Glomerular endothelial cell (primary cell): ENCODE measurements at places on chromosomes 6 and 20.

GRCh38 chr6:3315841-3316240 lies 57.1 kb downstream of the PSMG4 start:
- no peak for DNase-seq

DNA sequence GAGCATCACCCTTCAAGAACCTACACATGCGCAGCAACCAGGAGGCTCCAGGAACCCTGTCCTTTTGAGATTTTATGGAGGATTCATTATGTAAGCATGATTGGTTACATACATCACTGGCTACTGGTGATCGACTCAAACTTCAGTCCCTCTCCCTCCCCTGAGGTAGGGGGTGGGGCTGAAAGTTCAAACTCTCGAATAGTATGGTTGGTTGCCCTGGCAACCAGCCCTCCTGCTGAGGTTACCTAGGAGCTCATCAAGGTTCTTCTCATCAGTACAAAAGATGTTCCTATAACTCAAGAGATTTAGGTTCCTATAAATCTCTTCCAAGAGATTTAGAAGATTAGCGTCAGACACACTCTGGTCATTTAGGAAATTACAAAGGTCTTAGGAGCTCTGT lies 21.9 kb upstream of the ZSCAN9 start:
- DNase-seq = no peak

DNA sequence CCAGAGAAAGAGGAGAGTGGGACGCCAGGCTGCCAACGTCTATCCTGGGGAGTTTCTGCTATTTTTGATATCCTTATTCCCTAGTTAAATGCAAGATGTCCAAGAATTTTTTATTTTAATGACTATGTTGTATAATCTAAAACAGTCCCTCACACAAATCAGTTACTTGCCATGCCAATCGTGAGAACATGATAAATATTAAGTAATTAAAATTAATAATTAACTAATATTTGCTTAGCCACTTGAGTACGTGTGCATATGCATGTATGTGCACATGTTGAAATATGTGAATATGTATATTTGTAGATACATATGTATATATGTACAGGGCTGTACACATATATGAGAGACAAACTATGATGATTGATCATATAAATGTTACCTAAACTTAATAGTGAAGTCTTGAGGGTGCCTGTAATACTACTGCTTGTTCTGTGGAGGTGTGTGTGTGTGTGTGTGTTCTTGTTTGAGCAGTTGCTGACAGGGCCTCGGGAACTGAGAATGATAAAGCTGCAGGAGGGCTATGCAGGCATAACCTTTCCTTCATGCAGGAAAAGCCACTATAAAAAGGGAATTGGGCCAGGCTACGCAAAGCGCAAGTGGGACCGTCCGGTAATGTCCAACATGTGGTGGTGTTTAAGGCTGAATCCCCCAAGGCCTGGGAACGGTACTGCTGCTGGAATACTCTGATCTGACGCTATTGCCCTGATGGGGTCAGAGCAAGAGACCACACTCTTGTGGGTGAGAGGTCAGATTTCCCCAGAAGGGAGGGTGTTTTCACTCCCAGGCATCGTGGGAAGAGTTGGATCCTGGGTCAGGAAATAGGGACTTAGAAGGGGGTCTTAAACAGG lies 148.3 kb upstream of the TBX18 start:
- DNase-seq = no peak

DNA sequence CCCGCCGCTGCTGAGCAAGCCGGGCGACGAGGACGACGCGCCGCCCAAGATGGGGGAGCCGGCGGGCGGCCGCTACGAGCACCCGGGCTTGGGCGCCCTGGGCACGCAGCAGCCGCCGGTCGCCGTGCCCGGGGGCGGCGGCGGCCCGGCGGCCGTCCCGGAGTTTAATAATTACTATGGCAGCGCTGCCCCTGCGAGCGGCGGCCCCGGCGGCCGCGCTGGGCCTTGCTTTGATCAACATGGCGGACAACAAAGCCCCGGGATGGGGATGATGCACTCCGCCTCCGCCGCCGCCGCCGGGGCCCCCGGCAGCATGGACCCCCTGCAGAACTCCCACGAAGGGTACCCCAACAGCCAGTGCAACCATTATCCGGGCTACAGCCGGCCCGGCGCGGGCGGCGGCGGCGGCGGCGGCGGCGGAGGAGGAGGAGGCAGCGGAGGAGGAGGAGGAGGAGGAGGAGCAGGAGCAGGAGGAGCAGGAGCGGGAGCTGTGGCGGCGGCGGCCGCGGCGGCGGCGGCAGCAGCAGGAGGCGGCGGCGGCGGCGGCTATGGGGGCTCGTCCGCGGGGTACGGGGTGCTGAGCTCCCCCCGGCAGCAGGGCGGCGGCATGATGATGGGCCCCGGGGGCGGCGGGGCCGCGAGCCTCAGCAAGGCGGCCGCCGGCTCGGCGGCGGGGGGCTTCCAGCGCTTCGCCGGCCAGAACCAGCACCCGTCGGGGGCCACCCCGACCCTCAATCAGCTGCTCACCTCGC lies 1.5 kb downstream of the ARID1B start:
- DNase-seq = no peak

DNA sequence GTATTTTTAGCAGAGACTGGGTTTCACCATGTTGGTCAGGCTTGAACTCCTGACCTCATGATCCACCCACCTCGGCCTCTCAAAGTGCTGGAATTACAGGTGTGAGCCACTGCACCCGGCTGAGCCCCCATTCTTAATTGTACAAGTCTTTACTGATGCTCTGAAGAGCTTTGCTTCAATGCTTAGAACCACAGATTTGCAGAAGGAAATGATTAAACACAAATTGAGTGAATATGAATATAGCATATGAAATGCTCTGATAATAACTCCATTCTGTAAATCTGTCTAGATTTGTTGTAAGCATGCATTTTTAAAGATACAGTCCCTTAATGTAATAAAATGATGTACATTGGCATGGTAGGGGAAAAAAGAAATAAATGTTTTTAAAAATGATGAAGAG lies 4.3 kb upstream of the MCM3 start:
- no peak for DNase-seq

DNA sequence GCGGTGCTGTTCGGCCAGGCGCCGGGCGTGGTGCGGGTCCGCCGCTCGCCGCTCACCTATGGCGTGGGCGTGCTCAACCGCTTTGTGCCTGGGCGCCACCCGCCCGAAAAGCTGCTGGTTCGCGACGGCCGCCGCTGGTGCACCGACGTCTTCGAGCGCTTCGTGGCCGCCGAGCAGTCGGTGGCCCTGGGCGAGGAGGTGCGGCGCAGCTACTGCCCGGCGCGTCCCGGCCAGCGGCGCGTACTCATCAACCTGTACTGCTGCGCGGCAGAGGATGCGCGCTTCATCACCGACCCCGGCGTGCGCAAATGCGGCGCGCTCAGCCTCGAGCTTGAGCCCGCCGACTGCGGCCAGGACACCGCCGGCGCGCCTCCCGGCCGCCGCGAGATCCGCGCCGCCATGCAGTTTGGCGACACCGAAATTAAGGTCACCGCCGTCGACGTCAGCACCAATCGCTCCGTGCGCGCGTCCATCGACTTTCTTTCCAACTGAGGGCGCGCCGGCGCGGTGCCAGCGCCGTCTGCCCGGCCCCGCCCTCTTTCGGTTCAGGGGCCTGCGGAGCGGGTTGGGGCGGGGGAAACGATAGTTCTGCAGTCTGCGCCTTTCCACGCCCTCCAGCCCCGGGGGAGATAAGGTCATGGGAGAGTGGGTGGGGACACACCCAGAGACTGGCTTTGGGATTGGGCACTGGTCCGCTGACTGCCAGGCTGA lies 15.7 kb downstream of the ADISSP start:
- DNase-seq = no peak

DNA sequence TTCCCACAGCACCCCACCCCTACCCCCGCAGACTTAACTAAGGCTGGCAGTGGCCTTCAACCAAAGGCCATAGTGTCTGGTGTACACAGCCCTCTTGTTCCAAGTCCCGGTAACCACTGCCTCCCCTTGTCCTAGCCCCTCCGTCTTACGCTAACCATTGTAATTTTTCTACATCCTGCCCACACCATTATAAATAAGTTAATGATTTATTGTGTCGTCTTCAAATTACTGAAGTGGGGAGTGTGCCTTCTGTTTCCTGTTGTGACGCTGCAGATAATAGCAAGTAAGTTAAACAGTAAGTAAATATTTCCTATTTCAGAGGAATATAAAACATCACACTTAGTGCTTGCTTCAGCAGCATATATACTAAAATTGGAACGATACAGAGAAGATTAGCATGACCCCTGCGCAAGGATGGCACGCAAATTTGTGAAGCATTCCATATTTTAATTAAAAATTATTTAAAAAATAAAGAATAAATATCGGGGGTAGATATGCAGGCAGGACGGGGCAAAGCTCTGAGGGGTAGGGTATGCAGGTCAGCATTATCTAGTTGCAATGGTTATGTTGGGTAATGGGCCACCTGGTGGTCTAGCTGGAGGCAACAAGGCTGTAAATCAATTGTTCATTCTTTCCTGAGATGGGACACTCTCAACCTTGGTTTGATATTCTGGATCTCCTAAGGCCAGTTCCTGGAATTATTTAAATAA lies 15.1 kb downstream of the SRSF6 start:
- DNase-seq = no peak

GRCh38 chr20:15232243-15232642 lies 894.8 kb upstream of the FLRT3 start:
- no peak for DNase-seq

DNA sequence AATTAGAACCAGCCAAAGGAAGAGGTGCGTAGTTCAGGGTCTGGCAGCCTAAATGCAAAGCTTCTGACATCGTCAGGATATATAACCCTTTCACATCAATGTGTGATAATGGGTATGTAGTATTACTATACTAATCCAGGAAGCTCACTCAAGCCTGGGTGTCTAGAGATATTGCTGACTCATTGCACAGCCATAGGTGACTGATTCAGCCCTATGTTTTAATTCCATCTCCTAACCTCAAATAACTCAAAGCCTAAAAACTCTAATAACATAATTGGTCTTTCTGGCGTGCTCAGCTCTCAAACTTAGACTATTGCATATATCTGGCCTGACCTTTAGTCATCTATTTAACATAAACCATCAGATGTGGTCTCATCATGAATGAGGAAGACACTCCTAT lies 658.4 kb downstream of the TBC1D32 start:
- no peak for DNase-seq

DNA sequence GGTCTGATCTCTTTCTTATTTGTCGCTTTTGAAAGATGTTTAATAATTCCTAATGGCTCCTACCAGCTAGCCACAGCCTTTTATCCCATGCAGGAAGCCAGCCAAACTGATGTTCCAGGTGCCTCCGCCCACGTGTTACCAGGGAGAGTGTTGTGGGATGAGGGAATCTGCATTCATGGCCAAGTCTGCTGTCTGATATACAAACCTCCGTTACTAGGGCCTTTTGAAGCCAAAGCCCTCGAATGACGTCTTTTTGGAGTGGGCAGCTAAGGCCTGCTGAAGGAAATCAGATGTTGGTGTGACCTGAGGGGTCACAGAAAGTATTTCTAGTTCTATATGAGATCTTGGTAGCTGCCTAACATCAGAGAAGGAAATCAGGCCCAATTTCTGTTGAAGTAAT lies 21.3 kb downstream of the STK35 start:
- DNase-seq = no peak

GRCh38 chr6:45416700-45417099 lies 39.0 kb upstream of the SUPT3H start:
- no peak for DNase-seq

GRCh38 chr6:155248008-155249001 lies 15.5 kb upstream of the CLDN20 start:
- peak; percentile 31 for DNase-seq

DNA sequence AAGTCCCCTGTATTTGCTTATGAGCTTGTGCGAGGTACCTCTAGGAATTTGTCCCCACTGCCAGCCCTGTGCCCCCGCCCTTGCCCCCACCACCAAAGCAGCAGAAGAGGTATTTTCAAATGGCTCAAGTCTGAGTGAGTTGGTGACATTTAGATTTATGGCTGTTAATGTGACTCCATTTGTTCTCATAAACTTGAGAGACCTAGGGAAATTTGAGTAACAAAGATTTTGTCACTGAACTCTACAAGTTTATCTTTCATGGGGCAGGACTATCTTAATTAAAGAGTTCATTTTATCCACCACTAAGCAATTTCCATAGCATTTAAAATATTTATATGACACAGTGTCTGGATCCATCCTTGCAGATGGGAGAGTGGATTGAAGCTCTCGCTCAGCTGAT lies 108.5 kb downstream of the PRND start:
- DNase-seq = no peak

GRCh38 chr6:3288711-3289663 lies 30.2 kb downstream of the PSMG4 start:
- no peak for DNase-seq

- DNase-seq = no peak
These were observed 249.2 kb upstream of the RREB1 start for GRCh38 chr6:6858533-6858982.

GRCh38 chr6:166286839-166287271 lies 21.3 kb downstream of the PRR18 start:
- DNase-seq = no peak

- DNase-seq = no peak
These were observed 63.1 kb upstream of the PTPRT start for GRCh38 chr20:43252761-43253160.
